ENCODE measurements at places on chromosomes 7 and 10.

DNA sequence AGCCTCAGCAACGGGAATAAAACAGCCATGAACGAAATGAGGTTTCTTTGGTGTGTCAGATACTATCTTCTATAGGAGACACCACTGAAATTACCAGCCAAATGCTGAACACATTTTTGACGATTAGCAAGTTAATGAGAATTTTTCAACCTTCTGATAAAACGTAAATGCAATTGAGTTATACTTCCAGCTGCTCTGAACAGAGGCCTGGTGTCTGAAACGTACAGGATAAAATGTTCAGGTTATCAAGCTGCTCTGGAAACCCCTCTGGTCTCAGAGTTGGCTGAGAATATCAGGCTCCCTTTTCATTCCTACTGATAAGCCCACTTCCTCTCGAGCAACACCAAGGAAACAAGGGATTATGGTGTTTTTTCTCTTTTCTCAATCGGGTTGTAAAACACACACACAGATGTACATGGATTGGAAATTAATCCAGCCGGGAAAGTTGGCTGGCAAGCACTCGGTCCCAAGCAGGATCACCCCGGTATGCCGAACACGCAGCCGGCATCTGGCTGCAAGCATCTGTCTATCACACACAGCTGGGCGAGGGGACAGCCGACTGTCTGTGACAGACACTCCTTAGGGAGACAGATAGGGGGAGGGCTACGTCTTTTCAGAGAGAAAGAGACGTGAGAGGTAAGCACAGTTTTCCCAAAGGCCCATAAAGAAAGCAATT lies 171.8 kb downstream of the PRKAG2 start:
- DNase-seq, result no peak

DNA sequence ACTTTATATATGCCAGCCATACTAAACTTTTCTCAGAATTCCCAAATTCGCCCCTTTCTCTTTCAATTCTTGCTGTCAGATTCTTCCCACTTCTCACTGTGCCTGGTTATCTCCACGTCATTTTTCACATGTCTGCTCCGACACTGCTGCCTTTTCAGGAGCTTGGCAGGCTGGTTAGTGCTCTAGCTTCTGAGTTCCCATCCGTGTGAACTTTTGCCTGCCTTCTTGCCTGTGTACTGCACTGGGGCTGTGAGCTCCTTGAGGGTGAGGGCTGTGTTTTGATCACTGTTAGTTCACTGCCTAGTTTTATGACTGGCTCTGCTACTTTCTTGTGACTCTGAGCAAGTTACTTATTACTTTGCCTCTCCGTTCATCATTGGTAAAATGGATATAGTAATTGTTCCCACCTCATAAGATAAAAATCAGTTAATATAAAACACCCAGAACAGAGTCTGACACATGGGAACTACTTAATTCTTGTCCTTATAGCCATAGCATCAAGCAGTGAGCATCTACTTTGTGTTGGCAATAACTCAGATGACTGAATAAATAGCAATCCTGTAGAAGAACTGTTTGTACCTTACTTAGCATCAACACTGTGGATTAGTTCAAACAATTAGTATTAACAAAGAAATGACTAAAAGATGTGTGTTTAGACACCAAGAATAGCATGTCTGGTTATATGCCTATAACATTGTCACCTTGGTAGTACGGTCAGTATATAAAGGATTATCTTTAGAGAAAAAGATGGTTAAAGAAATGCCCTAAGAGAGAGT lies 5.5 kb downstream of the GSTO1 start:
- DNase-seq, result no peak

DNA sequence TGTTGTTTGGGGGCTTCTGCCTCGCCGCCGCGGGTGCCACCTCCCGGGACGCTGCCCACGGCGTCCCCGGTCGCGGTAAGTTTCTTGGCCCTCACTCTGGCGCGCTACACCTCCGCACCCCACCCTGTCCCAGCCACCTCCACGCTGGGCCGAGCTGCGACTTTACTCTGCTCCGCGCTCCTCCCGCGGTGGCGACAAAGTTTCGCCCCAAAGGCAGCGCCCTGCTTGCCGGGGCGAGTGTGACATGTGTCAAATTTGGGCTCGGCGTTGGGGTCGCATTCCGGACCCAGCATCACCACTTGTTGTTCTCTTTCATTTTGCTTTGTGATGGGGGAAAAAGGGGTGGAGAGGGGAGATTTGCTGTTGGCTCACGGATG lies 167.7 kb upstream of the PPP1R3A start:
- DNase-seq, result no peak

- no peak for DNase-seq
Observed at GRCh38 chr10:90675621-90676020, 182.2 kb downstream of the HTR7 start.

GRCh38 chr7:121752706-121753105 lies 120.3 kb upstream of the PTPRZ1 start:
- no peak for DNase-seq

GRCh38 chr10:110258542-110258941 lies 46.2 kb downstream of the SMNDC1 start:
- no peak for DNase-seq

- DNase-seq, result no peak
Observed at GRCh38 chr7:48274662-48275061, 103.4 kb downstream of the ABCA13 start.

GRCh38 chr10:102814873-102815661 lies 22.1 kb downstream of the CYP17A1 start:
- no peak for DNase-seq

- no peak for DNase-seq
Observed at GRCh38 chr7:24409431-24410024, 125.5 kb downstream of the NPY start.

DNA sequence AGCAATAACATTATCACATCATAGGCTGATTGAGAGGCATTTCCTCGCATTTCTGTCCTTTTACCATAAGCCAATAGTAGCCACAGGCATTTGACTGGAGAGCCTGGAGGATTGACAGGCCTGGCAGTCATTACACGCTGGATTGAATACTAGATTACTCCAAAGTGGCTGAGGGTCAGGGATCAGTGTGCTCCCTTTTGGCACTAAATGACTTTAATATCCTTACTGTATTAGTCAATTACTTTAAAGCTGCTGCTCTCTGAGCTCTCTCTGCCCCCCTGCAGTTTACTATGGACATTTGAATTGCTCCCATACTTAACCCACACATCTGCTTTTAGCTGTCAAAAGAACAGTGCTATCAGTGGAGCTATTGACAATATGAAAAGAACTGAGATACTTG lies 302.0 kb downstream of the TFEC start:
- no peak for DNase-seq

DNA sequence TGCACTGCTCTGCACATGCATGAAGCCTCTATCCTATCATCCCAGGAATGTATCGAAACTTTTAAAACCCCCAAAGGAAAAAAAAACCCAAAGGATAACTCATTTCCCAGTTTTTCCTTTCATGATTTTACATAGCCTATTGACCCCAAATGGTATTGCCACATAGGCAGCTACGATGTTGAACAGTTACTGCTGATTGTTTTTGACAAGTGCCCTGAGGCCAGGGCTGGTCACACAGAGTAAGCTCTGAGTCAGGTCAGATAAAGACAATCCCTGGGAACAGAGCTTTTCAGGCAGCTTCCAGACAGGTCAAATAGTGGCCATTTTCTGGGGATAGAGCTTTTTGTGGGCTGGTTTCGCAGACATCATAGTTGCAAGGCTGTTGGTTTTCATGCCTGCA lies 52.1 kb downstream of the MYL10 start:
- DNase-seq, result no peak

DNA sequence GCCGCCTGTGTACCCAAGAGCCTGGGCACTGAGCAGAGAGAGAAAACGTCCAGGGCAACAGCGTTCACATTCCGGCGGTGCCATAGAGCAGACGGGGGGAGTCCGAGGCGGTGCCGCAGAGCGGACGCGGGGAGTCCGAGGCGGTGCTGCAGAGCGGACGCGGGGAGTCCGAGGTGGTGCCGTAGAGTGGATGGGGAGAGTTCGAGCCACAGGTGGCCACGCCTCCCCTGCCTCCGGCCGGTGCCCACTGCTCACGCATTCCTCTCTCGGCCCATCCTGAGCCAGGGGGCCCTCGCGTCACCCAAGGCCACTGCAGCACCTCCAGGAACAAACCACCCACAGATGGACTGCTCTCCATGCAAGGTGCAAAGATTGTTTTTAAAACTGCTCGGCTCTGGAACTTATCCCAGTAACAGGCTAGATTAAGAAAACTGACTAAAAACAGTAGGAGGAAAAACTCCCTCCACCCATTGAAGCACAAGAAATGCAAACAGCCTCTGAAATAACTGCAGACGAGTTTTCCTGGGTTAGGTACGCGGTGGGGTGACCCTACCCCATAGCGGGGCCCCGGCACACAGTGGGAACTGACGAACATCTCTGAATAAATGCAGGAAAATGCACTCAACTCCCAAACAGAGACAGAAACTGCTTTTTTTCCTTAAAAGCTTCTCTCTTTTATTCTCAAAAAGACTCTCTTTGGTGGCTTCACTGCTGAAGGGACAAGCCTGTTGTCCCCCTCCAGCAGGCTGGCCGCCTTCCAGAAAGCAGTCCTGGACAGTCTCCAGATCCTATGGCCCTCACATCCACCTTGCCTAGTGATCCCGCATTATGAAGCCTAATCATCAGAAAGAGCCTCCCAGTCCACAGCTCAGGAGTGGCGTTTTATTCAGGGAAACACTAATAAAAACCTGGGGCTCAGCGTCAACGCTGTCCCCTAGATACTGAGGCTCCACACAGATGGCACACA lies 55.9 kb downstream of the DIP2C start:
- DNase-seq, result no peak

GRCh38 chr10:35215107-35215506 lies 88.5 kb downstream of the CREM start:
- no peak for DNase-seq

DNA sequence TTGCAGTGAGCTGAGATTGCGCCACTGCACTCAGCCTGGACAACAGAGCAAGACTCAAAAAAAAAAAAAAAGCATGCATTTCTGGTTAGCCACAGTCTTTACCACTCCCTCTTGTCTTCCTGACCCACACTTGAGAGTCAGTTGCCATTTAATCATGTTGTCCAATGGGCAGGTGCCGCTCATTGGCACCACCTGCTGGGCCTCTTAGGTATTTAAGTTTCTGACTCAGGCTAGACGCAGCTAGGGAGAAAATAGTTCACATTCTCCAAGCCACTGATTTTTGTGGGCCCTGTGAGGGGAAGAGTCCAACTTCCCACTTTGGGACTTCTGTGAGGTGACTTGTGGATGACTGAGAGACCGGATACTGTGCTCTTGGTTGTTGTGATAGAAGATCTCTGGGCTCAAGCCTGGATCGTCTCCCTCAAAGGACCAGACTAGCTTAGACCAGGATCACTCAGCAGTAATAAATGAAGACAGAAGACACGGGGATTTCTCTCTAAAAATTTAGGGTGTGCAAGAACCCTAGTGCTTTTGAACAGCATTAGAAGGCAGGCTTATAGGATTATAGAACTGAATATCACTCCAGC lies 26.8 kb upstream of the SORCS3 start:
- DNase-seq, result no peak

- DNase-seq, result no peak
Observed at GRCh38 chr10:79563426-79563825, 3.2 kb upstream of the SFTPA2 start.
